ENCODE measurements at places on chromosomes 1 and 21.

DNA sequence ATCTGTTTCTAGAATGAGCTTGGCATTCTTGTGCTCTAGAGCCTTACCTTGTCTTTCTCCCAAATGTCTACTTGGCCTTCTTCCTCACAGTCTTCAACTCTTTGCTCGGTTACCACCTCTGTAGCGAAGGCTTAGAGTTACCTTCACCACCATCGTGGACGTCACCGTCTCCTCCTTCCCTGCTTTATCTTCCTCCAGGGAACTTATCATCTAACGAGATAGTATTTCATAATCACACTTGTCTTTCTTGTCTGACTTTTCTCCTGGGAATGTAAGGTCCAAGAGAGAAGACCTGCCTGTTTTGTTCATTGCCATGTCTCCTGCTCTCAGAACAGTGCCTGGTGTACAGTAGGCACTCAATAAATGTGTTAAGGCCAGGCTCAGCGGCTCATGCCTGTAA lies 115.6 kb downstream of the GREM2 start:
- DNase-seq, result no peak

DNA sequence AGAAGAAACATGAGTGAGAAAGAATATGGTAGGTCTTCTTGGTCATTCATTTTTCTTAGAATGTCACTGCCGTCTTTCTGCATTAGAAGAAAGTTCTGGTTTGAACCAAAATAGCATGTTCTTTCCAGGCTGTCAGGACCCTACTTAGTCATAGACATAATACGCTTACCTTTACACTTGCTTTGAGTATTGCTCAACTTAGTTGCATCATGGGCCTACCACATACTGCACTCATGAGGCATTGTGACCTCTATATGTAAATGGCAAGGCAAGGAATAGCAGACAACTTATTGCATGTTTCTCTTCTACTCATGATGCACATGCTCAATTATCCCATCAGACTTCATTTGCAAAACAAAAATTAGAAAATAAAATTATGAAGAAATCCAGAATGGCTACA lies 415.0 kb downstream of the HLX start:
- DNase-seq, result no peak

GRCh38 chr1:214435867-214436266 lies 115.5 kb downstream of the PTPN14 start:
- DNase-seq, result no peak

DNA sequence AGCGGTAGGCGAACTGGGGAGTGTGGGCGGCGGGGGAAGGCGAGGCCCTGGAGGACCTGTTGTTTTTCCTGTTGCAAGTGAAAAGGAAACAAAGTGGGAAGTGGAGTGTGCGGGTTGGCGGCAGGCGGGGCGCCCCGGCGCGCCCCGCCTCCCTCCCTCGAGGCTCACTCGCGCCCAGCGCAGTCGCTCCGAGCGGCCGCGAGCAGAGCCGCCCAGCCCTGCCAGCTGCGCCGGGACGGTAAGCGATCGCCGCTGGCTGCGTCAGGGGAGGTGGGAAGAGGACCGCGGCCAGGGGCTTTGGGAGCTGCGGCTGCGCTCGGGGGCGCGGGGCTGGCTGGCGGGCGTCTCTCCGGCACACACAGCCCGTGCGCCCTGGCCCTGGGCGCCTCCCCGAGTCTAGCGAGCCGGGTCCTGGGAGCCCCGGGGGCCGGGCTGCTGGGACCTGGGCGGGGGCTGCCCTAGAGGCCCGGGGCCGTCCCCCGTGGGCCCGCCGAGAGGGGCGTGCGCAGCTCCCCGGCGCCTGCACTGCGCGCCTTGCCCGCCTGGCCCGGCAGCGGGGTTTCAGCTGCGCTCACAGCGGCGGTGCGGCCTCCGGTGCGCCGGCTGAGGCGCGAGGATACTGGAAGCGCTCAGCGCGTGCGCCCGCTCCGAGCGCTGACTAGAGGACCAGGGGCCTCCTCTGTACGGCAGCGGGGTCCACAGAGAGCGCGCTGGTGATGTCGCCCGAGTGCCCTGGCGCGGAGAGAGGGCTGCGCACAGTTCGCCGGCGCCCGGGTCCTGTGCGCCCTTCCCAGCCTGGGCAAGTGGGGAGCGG lies at the start of gene PIK3CD:
TSS of gene PIK3CD (plus strand) at position 167 of the 814 bp plus-strand sequence. CDS start 58,725 bp downstream, outside the sequence.
- DNase-seq, result no peak

- no peak for DNase-seq
These were observed 81.2 kb upstream of the ABCD3 start for GRCh38 chr1:94336991-94337390.

Data from esophagus squamous epithelium (tissue), 5 donors.